ENCODE measurements at places on chromosomes 4 and X. TPM values are rescaled to one million over a fixed set of nuclear protein-coding genes. Genes with fewer than 3 reads are reported as not detected.

BLOC1S4 gene
- 16.7 TPM for total RNA-seq

TNIP2 gene
- 50.6 TPM for total RNA-seq

CITED1 gene
- total RNA-seq, result 0.25 TPM

ZNF630 gene
- total RNA-seq, result 1.7 TPM

ARMCX2 gene
- total RNA-seq, result 13.6 TPM

TCEAL6 gene
- total RNA-seq, result not detected

TBX22 gene
- not detected for total RNA-seq

DNA sequence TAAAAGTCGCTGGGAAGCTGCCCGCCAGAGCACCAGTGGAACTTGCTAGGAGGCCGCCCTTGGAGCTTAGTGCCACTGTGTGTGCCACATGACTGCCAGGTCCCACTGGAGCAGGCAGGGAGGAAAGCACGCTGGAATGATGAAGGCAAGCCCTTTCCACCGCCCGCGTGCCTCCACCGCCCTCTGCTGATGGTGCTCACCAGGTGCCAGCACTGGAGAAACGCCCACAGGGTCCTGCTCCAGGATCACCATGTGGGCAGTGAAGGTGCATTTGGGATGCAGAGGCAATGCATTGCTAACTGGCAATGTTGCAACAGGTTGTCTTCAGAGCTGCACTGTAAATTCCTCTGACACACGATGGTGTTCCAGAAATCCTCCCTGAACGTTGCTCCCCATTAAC, 76.3 kb downstream of the SHROOM2 start:
- no peaks in the 10 kb centered on the region for H3K4me1 ChIP-seq
- H3K27me3 ChIP-seq, result peaks cover 20% of the 10 kb centered on the region
- no peaks in the 10 kb centered on the region for H3K36me3 ChIP-seq
- H3K27ac ChIP-seq, result no peak overlapping the region

DNA sequence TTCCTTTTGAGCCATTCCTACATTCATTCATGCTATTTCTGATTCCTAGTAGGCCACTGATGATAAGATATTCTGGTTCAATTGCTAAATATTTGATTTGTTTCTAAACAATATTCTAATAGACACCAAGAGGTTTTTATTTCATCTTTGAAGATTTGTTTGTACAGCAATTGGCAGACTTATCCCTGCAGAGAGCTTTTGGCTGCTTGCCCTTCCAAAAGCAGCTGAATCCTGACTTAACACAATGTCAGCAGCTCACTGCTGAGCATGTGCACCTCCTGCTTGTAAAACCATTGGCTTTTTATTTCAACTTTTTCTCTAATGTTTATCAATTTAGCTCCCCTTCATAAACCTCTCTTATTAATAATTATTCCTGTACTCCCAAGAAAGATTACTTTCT, 45.3 kb downstream of the MMRN1 start:
- H3K27me3 ChIP-seq, result peaks cover 2% of the 10 kb centered on the region
- no peak overlapping the region for H3K27ac ChIP-seq
- H3K4me1 ChIP-seq, result no peaks in the 10 kb centered on the region
- H3K36me3 ChIP-seq, result no peaks in the 10 kb centered on the region

GRCh38 chr4:30837131-30837539, 117.0 kb downstream of the PCDH7 start:
- H3K4me3 ChIP-seq, result no peak overlapping the region
- H3K4me1 ChIP-seq, result no peaks in the 10 kb centered on the region
- DNase-seq, result no peak
- no peaks in the 10 kb centered on the region for H3K36me3 ChIP-seq

DNA sequence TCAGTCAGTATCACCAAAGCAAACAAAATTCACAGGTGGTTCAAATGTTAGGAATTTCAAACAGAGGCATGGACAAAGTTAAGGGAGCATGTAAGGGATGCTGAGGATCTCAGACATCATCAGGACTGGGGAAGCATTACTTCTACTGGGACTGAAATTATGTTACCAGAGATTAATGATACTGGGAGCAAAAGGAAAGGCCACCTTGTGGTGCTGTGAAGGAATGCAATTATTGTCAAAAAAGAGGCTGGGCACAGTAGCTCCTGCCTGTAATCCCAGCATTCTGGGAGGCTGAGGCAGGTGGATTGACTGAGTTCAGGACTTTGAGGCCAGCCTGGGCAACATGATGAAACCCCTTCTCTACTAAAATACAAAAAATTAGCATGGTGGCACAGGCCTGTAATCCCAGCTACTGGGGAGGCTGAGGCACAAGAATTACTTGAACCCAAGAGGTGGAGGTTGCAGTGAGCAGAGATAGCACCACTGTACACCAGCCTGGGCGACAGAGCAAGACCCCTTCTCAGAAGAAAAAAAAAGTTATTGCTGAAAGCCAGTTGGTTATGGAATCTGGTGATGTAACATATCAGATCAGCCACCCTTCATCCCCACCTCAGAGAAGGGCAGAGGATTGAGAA, 954.3 kb downstream of the PCDH7 start:
- H3K27me3 ChIP-seq, result no peaks in the 10 kb centered on the region
- no peak overlapping the region for H3K27ac ChIP-seq
- no peak overlapping the region for H3K4me3 ChIP-seq
- no peak for DNase-seq
- H3K4me1 ChIP-seq, result no peaks in the 10 kb centered on the region

DNA sequence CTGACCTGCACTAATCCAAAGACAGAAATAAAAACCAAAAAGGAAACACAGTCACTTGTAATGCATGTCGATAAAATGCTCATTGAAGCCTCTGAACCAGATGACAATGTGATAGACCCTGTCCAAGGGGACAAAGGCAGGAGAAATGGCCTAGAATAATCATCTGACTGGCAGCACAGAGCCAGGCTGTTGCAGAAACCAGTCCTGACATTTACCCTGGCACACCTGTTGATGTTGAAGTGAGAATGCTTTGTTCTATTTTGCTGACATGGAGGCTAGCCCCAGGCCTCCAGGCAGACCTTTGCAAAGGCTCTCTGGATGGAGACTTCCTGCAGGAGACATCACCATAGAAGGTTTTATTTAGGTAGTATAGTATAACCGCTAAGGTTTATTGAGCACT, 41.0 kb downstream of the TFDP3 start:
- H3K36me3 ChIP-seq, result no peaks in the 10 kb centered on the region
- no peaks in the 10 kb centered on the region for H3K27me3 ChIP-seq
- H3K4me1 ChIP-seq, result no peaks in the 10 kb centered on the region
- no peak overlapping the region for H3K27ac ChIP-seq

GRCh38 chr4:151992332-151993154, 231.7 kb upstream of the GATB start:
- no peak for DNase-seq
- peaks cover 59% of the 10 kb centered on the region for H3K4me1 ChIP-seq

DNA sequence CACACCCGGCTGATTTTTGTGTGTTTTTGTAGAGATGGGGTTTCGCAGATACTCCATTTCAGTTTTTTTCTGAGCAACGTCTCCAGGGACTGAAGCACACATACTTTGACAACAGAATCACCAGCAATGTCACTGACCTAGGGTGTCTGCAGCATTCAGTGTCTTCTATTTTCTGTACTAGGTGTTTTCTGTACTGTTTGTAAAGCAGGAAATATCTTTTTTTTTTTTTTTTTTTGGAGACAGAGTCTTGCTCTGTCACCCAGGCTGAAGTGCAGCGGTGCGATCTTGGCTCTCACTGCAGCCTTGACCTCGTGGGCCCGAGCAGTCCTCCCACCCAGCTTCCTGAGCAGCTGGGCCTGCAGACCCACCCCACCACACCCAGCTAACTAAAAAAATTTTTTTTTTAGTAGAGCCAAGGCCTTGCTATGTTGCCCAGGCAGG, 8.9 kb downstream of the ADD1 start:
- H3K4me1 ChIP-seq, result peaks cover 68% of the 10 kb centered on the region
- H3K4me3 ChIP-seq, result peak overlapping the region; percentile 32
- H3K27me3 ChIP-seq, result no peaks in the 10 kb centered on the region

GRCh38 chrX:13647709-13648212, 5.2 kb upstream of the TCEANC start:
- no peaks in the 10 kb centered on the region for H3K27me3 ChIP-seq
- DNase-seq, result peak; percentile 79
- H3K36me3 ChIP-seq, result no peaks in the 10 kb centered on the region
- H3K27ac ChIP-seq, result peak overlapping the region; percentile 55
- H3K4me1 ChIP-seq, result peaks cover 12% of the 10 kb centered on the region

DNA sequence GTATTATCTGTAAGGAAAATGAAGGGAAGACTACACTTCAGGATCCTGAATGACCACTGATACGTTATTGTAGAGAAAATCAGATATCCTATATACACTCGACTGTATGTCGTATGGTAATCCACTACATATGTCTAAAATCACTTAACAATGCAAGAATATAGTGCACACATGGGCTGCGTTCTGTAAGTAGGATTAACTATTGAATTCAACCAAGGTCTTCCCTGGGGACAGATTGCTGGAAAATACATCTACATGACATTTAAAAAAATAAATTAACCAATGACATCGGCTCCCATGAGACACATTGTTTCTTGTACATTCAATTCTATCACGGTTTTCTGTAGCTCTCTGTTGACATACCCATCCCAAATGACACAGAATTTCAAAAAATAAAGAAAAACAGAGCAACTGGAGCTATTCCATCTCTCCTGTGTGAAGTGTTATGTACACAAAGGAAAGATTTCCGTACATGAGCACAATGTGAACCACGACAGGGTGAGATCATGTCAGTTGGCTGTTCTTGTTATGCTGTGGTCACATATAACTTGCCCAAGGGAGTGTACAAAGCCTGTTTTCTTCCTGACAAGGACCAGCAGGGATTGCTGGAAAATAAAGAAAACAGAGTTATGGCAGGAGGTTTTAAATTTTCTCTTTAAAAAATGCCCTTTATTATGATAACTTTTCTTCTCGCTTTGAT, 6.1 kb downstream of the ENOX2 start:
- peaks cover 10% of the 10 kb centered on the region for H3K36me3 ChIP-seq
- H3K27ac ChIP-seq, result no peak overlapping the region
- no peak overlapping the region for H3K4me3 ChIP-seq
- DNase-seq, result no peak
- H3K4me1 ChIP-seq, result peaks cover 10% of the 10 kb centered on the region

- peaks cover 37% of the 10 kb centered on the region for H3K27me3 ChIP-seq
- peaks cover 7% of the 10 kb centered on the region for H3K4me1 ChIP-seq
- H3K27ac ChIP-seq, result no peak overlapping the region
- no peak for DNase-seq
These were observed 5.2 kb downstream of the BANK1 start for GRCh38 chr4:101795704-101796103.

- no peak overlapping the region for H3K27ac ChIP-seq
- no peaks in the 10 kb centered on the region for H3K4me1 ChIP-seq
- H3K4me3 ChIP-seq, result no peak overlapping the region
- peaks cover 4% of the 10 kb centered on the region for H3K36me3 ChIP-seq
These were observed 19.0 kb upstream of the PPP3CA start for GRCh38 chr4:101366331-101366730.

GRCh38 chrX:64739792-64740378, 236.4 kb downstream of the ZC4H2 start:
- no peak for DNase-seq
- no peak overlapping the region for H3K4me3 ChIP-seq
- no peak overlapping the region for H3K27ac ChIP-seq
- H3K4me1 ChIP-seq, result no peaks in the 10 kb centered on the region
- no peaks in the 10 kb centered on the region for H3K36me3 ChIP-seq

DNA sequence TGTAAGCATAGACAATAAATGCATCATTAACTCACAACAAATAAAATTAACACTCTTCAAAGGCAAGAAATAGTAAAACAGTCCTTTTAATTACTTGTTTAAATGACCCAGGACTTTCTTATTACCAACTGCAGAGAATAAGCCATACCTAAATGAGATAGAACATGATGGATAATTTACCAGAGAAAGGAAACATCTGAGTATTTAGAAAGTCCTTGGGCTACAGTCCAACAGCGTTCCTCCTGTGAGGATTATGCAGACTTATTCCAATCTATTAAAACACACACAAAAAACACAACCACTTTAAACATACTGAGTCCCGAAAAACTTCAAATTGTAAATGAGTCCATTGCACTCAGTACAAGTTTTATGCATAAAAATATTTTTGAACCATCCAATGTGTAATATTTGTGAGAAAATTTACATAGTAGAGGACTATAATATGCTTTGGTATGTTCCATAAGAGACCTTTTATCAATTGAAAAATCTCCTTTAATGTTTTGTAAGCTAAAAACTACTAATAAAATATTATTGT, 129.2 kb downstream of the NR3C2 start:
- no peaks in the 10 kb centered on the region for H3K27me3 ChIP-seq
- no peaks in the 10 kb centered on the region for H3K36me3 ChIP-seq
- H3K4me1 ChIP-seq, result peaks cover 11% of the 10 kb centered on the region
- no peak for DNase-seq

GRCh38 chr4:127624173-127624572, 8.6 kb upstream of the INTU start:
- no peak overlapping the region for H3K4me3 ChIP-seq
- H3K27ac ChIP-seq, result no peak overlapping the region
- peaks cover 10% of the 10 kb centered on the region for H3K4me1 ChIP-seq
- peaks cover 39% of the 10 kb centered on the region for H3K27me3 ChIP-seq
- no peak for DNase-seq

DNA sequence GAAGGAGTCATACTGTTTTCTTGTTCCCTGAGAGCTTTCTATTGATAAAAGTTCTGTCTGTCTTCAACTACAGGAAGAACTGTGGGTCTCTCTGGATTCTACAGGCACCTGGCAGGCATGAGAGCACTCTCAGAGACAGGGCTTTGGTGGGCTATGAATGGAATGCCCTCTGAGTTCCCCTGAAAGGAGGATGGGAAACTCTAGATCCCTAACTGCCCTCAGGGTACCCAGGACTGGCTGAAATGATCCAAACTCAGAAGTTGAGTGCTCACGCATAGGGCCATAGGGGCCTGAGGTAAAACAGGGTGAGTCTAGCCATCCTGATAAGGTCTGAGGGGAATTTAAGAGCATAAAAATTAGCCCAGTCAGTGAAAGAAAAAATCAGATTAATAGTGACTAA, 59.0 kb upstream of the SCRG1 start:
- H3K27me3 ChIP-seq, result no peaks in the 10 kb centered on the region
- no peak for DNase-seq
- no peak overlapping the region for H3K4me3 ChIP-seq
- H3K27ac ChIP-seq, result no peak overlapping the region

DNA sequence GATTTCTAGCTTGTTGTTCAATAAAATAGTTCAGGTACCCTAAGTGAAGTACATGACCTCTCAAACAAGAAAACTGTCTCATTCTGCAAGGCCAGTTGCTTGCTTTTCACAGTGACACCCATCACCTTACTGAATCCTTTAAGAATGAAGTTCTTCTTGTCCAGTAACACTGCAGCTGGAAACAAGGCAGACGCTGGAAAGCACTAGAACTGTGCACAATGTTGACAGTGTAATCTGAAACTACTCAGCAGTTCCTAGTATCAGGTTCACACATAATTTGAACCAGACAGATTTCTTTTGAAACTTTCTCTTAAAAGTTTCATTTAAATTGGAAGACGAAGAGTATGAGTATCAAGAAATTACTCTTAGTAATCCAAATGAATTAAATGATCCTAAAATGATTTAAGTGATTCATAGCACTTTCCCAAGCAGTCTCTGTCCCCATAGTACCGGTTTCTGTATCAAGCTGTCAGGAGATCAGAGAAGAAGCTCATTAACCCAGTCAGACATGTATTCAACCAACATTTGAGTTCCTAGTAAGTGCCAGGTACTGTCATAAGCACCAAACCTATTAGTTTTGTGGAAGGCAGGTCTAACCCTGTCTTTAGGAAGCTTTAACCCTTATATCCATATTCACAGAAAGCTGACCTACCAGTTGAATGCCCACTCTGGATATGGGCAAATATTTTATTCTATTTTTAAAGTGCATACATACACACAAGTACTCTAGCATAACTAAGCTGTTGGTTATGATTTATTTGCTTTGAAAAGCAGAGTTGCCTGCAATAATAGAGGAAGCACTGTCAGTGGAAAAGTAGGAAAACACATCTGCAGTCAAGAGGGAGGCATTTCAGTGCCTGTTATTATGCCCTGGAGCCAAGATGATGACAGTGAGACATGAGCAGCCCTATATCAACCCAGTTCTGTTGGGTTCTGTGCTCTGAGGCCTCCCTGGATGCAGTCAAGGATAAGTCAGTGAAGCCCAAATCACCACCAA, 63.6 kb downstream of the PALLD start:
- no peak overlapping the region for H3K4me3 ChIP-seq
- no peaks in the 10 kb centered on the region for H3K36me3 ChIP-seq
- H3K27ac ChIP-seq, result no peak overlapping the region
